Activated CD8-positive, alpha-beta T cell treated with anti-CD3 and anti-CD28 coated beads for 36 hours (primary cell): ENCODE measurements at places on chromosomes 1 and 21. TPM values are rescaled to one million over a fixed set of nuclear protein-coding genes. Genes with fewer than 3 reads are reported as not detected.
A peak's percentile ranks its signal among the peaks of the same experiment; 100 is the strongest.

- H3K27ac ChIP-seq, result no peak overlapping the region
- no peak for DNase-seq
- H3K4me1 ChIP-seq, result peaks cover 55% of the 10 kb centered on the region
- no peak overlapping the region for H3K4me3 ChIP-seq
Measured at GRCh38 chr1:203280061-203280460, 25.3 kb upstream of the BTG2 start.

DNA sequence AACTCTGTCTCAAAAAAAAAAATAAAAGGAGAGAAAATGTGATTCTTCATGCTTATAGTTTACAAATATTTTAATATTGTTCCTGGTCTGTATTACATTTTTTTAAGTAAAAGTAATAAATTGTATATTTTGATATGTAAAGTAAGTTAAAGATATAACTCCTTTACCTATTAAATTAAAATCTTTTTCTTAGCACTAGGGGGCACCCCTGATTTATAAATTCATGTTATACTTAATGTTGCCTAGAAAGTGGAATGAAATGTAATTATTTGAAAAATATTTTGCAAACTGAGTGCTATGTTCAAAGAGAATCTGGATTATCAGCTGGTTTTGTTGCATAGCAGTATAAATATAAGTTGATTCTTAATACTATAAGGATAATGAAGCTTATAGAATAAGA, 49.2 kb downstream of the RALGPS2 start:
- H3K4me3 ChIP-seq, result no peak overlapping the region
- no peak overlapping the region for H3K27ac ChIP-seq
- H3K36me3 ChIP-seq, result peaks cover 5% of the 10 kb centered on the region
- no peak for DNase-seq
- H3K4me1 ChIP-seq, result no peaks in the 10 kb centered on the region
- no peaks in the 10 kb centered on the region for H3K27me3 ChIP-seq

DNA sequence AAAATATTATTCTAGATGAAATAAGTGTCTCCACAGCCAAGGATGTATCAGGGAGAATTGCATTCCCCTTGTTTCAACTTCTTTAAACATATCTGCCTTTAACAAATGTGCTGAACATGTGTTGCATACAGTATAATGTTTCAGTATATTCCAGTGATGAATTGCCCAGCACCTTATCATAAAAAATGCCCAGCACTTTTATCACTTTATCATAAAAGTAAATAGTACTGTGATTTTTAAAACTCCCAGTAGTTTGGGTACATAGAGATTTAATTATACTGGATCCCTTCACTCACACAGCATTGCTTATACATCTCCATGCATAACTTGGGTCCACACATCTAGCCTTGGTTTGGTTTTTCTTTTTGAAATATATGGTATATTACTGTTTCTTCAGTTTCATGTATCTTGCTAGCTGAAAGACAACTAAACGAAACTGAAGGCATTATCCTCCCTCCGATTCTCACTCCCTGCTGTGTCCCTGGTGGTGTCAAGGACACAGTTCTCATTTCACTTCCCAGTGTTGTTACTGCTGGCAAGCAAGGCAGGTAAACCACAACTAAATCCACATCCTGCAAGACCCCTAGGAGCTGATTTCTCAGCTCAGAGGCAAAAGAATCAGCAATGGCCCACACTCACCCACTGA, 118.2 kb upstream of the SLC44A3 start:
- no peaks in the 10 kb centered on the region for H3K4me1 ChIP-seq
- no peak overlapping the region for H3K4me3 ChIP-seq
- no peak for DNase-seq
- H3K27me3 ChIP-seq, result no peaks in the 10 kb centered on the region
- no peaks in the 10 kb centered on the region for H3K36me3 ChIP-seq
- H3K27ac ChIP-seq, result no peak overlapping the region

GRCh38 chr1:52658795-52659194, 25.8 kb downstream of the SHISAL2A start:
- H3K27ac ChIP-seq, result peak overlapping the region; percentile 91
- no peak overlapping the region for H3K4me3 ChIP-seq
- H3K4me1 ChIP-seq, result peaks cover 36% of the 10 kb centered on the region
- peaks cover 4% of the 10 kb centered on the region for H3K36me3 ChIP-seq
- DNase-seq, result peak; percentile 73
- no peaks in the 10 kb centered on the region for H3K27me3 ChIP-seq

RXRG gene
- not detected for total RNA-seq

GRCh38 chr21:46145840-46146691, 9.3 kb downstream of the FTCD start:
- H3K4me1 ChIP-seq, result peaks cover 12% of the 10 kb centered on the region
- H3K27me3 ChIP-seq, result no peaks in the 10 kb centered on the region
- H3K4me3 ChIP-seq, result no peak overlapping the region
- no peaks in the 10 kb centered on the region for H3K36me3 ChIP-seq

DNA sequence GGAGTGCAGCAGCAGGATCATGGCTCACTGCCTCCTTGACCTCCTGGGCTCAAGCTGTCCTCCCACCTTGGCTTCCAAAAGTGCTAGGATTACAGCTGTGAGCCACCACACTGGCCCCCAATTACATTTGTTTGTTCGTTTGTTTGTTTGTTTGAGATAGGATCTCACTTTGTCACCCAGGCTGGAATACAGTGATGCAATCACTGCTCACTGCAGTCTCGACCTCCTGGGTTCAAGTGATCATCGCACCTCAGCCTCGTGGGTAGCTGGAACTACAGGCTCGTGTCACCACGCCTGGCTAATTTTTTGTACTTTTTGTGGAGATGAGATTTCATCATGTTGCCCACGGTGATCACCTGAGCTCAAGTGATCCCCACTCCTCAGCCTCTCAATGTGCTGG, 2.0 kb upstream of the VPS72 start:
- H3K4me3 ChIP-seq, result no peak overlapping the region
- H3K36me3 ChIP-seq, result peaks cover 4% of the 10 kb centered on the region
- H3K27me3 ChIP-seq, result no peaks in the 10 kb centered on the region
- no peak for DNase-seq
- H3K4me1 ChIP-seq, result peaks cover 22% of the 10 kb centered on the region

C1orf94 gene
- not detected for total RNA-seq

DNA sequence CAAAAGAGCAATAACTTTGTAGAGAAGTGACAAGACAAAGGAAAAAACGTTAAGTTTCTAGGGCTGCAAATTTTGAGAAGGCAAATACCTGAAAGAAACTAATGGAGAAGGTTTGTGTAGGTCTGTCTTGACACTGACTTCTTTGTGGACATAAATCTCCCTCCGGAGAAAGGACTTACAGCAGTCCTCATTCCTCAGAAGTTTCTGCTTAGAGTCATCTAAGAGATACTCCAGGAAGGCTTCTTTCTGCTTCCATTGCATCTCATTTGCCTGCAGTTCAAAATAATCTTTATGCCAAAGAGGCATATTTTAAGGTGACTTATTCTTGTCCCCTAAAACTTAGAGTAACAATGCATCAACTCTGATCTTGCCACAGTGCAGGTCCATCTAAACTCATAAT, 4.4 kb upstream of the C4BPB start:
- peaks cover 20% of the 10 kb centered on the region for H3K4me1 ChIP-seq
- H3K27me3 ChIP-seq, result peaks cover 2% of the 10 kb centered on the region
- H3K27ac ChIP-seq, result no peak overlapping the region
- no peak for DNase-seq
- H3K36me3 ChIP-seq, result no peaks in the 10 kb centered on the region

LRRC53 gene
- not detected for total RNA-seq

- H3K4me1 ChIP-seq, result no peaks in the 10 kb centered on the region
- no peaks in the 10 kb centered on the region for H3K36me3 ChIP-seq
- no peak overlapping the region for H3K4me3 ChIP-seq
- H3K27me3 ChIP-seq, result peaks cover 23% of the 10 kb centered on the region
Measured at GRCh38 chr1:29372108-29372507, 135.8 kb downstream of the PTPRU start.

- H3K4me3 ChIP-seq, result no peak overlapping the region
- no peaks in the 10 kb centered on the region for H3K4me1 ChIP-seq
- peaks cover 4% of the 10 kb centered on the region for H3K27me3 ChIP-seq
- H3K36me3 ChIP-seq, result no peaks in the 10 kb centered on the region
Measured at GRCh38 chr1:228423404-228424053, 6.9 kb upstream of the TRIM17 start.

DNA sequence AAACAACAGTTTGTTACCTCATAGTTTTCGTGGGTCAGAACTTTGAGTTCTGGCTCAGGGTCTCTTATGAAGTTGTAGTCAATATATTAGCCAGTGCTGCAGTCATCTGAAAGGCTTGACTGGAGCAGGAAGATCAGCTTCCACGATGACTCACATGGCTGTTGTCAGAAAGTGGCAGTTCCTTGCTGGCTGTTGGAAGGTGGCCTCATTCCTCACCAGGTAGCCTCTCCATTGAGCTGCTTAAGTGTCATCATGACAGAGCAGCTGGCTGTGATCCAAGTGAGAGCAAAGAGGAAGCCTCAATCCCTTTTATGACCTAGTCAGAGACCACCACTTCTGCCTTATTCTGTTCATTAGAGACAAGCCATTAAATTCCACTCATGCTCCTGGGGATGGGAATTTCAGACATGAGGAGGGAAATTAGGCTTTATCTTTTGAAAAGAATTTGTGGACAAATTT, 5.6 kb downstream of the OSBPL9 start:
- peak; percentile 42 for DNase-seq
- no peak overlapping the region for H3K27ac ChIP-seq
- no peaks in the 10 kb centered on the region for H3K36me3 ChIP-seq
- no peaks in the 10 kb centered on the region for H3K27me3 ChIP-seq
- H3K4me3 ChIP-seq, result no peak overlapping the region

GRCh38 chr1:17043676-17044075, 10.2 kb downstream of the SDHB start:
- DNase-seq, result no peak
- peaks cover 18% of the 10 kb centered on the region for H3K4me1 ChIP-seq
- no peaks in the 10 kb centered on the region for H3K27me3 ChIP-seq
- no peak overlapping the region for H3K4me3 ChIP-seq

EXO1 gene
- 66.8 TPM for total RNA-seq

- peaks cover 13% of the 10 kb centered on the region for H3K27me3 ChIP-seq
- no peaks in the 10 kb centered on the region for H3K4me1 ChIP-seq
- H3K36me3 ChIP-seq, result no peaks in the 10 kb centered on the region
- H3K4me3 ChIP-seq, result no peak overlapping the region
- DNase-seq, result no peak
- no peak overlapping the region for H3K27ac ChIP-seq
Measured at GRCh38 chr1:157542676-157543075, 9.6 kb downstream of the FCRL5 start.

GRCh38 chr1:107533436-107533835, 392.6 kb downstream of the NTNG1 start:
- no peaks in the 10 kb centered on the region for H3K4me1 ChIP-seq
- DNase-seq, result no peak
- no peak overlapping the region for H3K4me3 ChIP-seq
- no peak overlapping the region for H3K27ac ChIP-seq
- H3K27me3 ChIP-seq, result no peaks in the 10 kb centered on the region

CRYBG2 gene
- total RNA-seq, result 6.4 TPM

GRCh38 chr1:192555399-192555798, 20.2 kb upstream of the RGS1 start:
- no peaks in the 10 kb centered on the region for H3K36me3 ChIP-seq
- no peak overlapping the region for H3K27ac ChIP-seq
- no peaks in the 10 kb centered on the region for H3K27me3 ChIP-seq
- no peak for DNase-seq
- peaks cover 47% of the 10 kb centered on the region for H3K4me1 ChIP-seq

- peak overlapping the region; percentile 15 for H3K27ac ChIP-seq
- peak overlapping the region; percentile 25 for H3K4me3 ChIP-seq
- H3K36me3 ChIP-seq, result no peaks in the 10 kb centered on the region
- DNase-seq, result no peak
Measured at GRCh38 chr1:59696421-59697115, 118.2 kb upstream of the HOOK1 start.

DNA sequence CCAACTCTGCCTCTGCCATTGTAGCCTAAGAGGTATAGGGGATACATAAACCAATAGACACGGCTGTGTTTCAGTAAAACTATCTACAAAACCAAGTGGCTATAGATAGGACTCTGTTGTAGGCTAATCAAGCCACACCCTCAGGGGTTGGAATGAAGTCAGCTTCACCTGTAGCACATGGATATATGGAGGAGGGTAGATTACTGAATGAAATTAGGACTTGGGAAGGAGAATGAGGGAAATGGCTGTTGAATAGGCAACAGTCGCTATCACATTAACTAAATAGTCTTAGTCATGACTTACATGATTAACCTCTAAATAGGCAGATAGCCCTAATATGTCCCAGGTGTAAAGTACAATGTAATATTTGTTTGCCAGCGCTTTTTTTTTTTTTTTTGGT, 49.7 kb downstream of the DESI2 start:
- no peak for DNase-seq
- H3K4me3 ChIP-seq, result no peak overlapping the region
- H3K27me3 ChIP-seq, result no peaks in the 10 kb centered on the region
- no peaks in the 10 kb centered on the region for H3K4me1 ChIP-seq

NBPF12 gene
- total RNA-seq, result 5.9 TPM

- peaks cover 34% of the 10 kb centered on the region for H3K4me1 ChIP-seq
- H3K27me3 ChIP-seq, result peaks cover 48% of the 10 kb centered on the region
- H3K36me3 ChIP-seq, result no peaks in the 10 kb centered on the region
- no peak for DNase-seq
- no peak overlapping the region for H3K4me3 ChIP-seq
Measured at GRCh38 chr21:38986806-38987632, 181.3 kb downstream of the ETS2 start.

- no peak overlapping the region for H3K4me3 ChIP-seq
- DNase-seq, result no peak
- no peak overlapping the region for H3K27ac ChIP-seq
Measured at GRCh38 chr1:209593747-209594146, 10.2 kb downstream of the CAMK1G start.

DNA sequence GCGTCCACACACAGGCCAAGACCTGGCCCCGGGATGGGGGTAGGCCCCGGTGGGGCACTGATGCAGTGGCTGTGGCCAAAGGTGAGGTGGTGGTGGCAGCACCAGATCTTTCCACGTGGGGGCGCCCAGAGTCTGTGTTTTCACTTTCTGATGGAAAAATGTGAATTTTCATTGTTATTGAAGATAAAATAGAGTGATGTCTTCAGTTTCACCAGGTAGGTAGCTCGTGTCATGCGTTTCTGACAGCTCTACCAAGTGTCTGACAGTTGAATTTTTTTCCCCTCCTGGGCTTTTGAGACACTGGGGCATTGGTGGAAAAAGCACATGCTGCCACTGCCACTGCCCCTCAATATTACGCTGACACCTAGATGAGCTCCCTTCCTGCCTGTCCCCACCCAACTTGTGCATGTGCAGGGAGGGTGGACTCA, 40.0 kb upstream of the MAGOH start:
- H3K36me3 ChIP-seq, result peaks cover 33% of the 10 kb centered on the region
- peak overlapping the region; percentile 52 for H3K27ac ChIP-seq
- H3K4me3 ChIP-seq, result no peak overlapping the region
- H3K4me1 ChIP-seq, result no peaks in the 10 kb centered on the region

FNDC5 gene
- total RNA-seq, result not detected

DNA sequence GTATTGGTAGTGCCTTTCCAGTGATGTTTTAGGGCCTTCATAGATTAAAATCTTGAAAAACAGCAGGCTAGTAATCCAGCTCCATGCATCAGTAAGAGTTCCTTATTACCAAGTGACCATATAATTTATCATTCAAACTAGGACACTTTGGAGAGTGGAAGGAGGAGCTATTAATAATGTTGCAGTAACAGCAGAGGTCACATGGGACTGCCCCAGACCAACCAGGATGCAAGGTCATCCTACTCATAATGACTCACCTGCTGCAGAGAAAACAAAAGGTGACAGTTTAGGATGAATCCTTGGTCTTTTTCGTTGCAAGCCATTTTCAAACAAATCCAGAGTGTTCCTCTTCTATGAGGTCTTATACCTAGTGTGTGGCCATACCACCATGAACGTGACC, 187.4 kb downstream of the NUF2 start:
- H3K4me1 ChIP-seq, result no peaks in the 10 kb centered on the region
- no peaks in the 10 kb centered on the region for H3K36me3 ChIP-seq
- no peak overlapping the region for H3K4me3 ChIP-seq
- no peaks in the 10 kb centered on the region for H3K27me3 ChIP-seq
- H3K27ac ChIP-seq, result no peak overlapping the region

- no peaks in the 10 kb centered on the region for H3K4me1 ChIP-seq
- no peaks in the 10 kb centered on the region for H3K36me3 ChIP-seq
- no peak overlapping the region for H3K27ac ChIP-seq
- H3K4me3 ChIP-seq, result no peak overlapping the region
Measured at GRCh38 chr1:239538239-239538988, 152.0 kb downstream of the CHRM3 start.
